ENCODE measurements at places on chromosomes 16 and 17.

DNA sequence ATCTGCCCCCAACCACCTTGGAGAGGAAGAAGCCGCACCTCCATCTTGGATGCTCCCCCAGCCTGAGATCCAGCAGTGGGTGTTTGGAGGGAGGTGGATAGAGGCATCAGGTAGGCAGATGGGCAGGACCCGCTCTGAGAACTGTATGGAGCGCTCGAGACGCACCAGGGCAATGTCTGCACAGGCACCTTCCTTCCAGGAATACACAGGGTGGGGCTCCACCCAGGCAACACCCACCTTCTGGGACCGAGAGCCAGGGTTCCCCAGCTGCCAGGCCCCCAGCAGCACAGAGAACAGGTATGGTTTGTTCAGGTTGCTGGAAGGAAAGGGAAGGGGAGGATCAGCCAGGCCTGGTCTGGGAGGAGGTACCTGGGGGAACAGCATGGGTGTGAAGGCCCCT lies 2.4 kb downstream of the PRSS22 start:
- DNase-seq, result no peak

- DNase-seq, result no peak
These were observed 6.1 kb downstream of the HIRIP3 start for GRCh38 chr16:29989111-29989858.

DNA sequence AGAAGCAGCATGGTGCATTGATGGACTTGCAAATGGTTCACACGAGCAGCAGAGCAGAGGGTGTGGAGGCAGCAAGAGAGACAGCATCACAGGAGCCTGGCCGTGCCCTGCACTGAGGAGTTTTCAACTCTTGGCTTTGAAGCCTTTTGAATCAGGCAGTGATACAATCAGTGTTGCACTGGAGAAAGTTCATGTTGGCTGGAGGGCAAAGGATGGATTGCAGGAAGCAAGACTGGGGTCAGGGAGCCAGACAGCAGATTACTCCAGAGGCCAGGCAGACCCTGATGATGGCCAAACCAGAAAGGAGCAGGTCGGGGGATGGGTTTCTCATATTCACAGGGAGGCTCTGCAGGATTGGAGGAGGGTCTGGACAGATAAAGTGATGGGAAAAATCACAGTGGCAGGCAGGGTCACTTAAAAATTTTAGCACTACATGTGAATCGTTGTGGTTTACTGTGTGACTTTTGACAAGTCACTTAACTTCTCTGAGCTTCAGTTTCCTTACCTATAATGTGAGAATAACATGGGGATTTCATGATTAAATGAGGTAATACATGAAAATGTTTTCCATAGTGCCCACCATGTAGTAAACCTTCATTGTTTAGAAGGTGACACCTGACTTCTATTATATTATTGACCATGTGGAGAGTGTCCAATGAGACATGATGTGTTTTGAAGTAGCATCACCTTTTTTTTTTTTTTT lies 125.3 kb downstream of the SALL1 start:
- DNase-seq, result no peak

DNA sequence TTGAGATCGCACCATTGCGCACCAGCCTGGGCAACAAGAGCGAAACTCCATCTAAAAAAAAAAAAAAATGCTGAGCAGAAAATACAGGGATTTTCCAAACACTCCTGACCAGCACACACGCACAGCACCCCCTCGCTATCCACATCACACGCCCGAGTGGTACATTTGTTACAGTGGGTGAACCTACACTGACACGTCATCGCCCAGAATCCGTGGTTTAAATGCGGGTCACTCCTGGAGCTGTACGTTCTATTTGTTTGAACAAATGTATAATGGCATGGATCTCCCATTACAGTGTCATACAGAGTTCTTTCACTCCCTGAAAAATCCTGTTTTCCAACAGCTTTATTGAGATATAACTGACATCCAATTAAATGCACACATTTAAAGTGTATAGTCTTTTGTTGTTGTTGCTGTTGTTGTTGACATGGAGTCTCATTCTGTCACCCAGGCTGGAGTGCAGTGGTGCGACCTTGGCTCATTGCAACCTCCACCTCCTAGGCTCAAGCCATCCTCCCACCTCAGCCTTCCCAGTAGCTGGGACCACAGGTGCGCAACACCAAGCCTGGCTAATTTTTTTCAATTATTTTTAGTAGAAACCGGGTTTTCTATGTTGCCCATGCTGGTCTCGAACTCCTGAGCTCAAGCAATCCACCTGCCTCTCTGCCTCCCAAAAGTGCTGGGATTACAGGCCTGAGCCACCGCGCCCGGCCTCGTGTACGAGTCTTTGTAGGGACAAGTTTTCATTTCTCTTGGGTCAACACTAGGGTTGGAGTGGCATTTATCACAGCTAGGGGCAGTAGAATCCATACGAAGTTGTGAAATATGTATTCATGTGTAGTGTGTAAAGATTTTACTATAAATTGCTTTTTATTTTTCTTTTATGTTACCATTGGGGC lies 4.4 kb upstream of the CARHSP1 start:
- DNase-seq, result no peak

DNA sequence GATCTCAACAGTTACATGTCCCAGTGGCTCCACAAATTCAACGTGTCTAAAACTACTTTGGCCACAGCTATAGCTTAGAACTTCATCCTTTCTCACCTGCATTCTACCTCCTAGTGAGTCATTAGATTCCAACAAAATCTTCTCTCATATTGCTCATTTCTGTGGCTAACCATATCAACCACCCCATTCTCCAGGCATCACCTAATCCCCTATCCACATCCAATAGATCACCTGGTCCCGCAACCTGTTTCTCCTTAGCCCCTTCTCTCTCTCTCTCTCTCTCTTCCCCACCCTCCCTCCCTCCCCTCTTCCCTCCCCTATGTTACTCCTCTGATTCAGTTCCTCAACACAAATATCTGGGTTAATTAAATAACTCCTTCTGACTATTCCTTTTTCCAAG lies 64.6 kb downstream of the ANKFN1 start:
- no peak for DNase-seq

DNA sequence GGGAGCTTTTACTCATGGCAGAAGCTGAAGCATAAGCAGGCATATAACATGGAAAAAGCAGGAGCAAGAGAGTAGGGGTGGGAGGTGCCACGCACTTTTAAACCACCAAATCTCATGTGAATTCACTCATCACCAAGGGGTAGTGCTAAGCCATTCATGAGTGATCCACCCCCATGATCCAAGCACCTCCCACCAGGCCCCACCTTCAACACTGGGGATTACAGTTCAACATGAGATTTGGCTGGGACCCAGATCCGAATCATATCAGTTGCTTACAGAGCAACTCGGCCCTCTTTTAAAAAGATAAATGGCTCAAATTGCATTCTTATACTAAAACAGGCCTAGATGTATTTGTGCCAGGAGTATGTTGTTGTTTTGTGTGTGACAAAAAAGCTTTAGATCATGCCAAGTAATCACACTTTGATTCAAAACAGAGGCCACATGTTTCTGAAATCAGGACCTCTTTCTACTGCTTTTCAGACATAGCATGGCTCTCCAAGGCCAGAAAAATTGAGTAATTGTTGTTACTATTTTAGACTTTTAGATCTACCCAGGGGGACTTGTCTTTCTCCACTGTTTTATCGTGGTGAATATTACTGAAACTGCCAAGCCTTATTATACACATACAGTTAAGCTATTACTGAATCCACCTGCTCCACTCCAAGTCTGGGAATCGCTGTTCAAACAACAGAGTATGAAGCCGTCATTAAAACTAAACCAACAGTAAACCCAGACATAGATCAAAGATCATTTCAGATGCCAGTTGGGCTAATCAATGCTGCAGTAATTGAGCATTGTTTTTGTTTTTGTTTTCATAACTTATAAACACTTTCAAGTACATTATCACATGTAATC lies 163.3 kb downstream of the KCNJ2 start:
- DNase-seq, result no peak

- DNase-seq, result no peak
These were observed 52.1 kb downstream of the CACNG3 start for GRCh38 chr16:24308200-24308599.

GRCh38 chr17:2056206-2057174 lies 1.6 kb downstream of the HIC1 start:
- peak; percentile 48 for DNase-seq

DNA sequence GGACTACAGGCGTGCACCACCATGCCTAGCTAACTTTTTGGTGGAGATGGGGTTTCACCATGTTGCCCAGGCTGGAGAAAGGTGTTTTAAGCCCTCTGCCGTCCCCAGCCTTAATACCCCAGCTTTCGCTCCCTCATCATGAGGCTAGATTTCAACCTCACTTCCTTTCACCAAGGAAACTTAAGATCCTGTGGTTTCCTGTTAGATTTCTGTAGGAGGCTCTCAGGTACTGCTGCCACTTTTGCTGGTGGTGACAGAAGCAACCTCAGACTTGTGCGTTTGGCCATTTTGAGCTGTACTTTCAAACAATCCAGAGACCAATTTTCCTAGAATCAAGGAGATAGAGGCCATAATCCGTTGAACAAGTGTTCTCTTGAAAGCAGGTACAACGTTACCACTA lies 36.2 kb downstream of the MPHOSPH6 start:
- DNase-seq, result no peak

- peak; percentile 10 for DNase-seq
These were observed 454 bp downstream of the CCDC40 start for GRCh38 chr17:80036715-80037477.

- no peak for DNase-seq
These were observed 23.6 kb downstream of the SPPL2C start for GRCh38 chr17:45868276-45868675.

- DNase-seq, result no peak
These were observed 684 bp downstream of the SLX4 start for GRCh38 chr16:3610698-3611145.

GRCh38 chr17:45934044-45934979 lies 40.0 kb downstream of the MAPT start:
- no peak for DNase-seq

DNA sequence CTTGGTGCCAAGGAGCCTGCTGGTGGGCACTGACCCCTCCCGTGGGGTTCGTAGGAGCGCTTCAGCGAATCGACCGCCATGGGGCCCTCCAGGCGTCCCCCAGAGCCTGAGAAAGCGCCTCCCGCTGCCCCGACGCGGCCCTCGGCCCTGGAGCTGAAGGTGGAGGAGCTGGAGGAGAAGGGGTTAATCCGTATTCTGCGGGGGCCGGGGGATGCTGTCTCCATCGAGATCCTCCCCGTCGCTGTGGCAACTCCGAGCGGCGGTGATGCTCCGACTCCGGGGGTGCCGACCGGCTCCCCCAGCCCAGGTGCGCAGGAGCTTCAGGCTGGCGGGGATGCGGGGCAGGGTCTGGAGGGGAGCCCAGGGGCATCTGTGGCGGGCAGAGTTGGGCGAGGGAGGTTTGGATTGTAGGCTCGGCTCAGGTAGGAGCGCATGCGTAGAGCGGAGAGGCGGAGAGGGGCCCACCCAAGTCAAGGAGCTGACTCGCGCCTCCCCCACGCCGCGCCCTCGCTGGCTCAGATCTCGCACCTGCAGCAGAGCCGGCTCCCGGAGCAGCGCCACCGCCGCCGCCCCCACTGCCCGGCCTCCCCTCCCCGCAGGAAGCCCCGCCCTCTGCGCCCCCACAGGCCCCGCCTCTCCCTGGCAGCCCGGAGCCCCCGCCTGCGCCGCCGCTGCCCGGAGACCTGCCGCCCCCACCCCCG lies 19.8 kb downstream of the FMNL1 start:
- DNase-seq, result no peak

- no peak for DNase-seq
These were observed 392.1 kb upstream of the SALL1 start for GRCh38 chr16:51542981-51543815.

DNA sequence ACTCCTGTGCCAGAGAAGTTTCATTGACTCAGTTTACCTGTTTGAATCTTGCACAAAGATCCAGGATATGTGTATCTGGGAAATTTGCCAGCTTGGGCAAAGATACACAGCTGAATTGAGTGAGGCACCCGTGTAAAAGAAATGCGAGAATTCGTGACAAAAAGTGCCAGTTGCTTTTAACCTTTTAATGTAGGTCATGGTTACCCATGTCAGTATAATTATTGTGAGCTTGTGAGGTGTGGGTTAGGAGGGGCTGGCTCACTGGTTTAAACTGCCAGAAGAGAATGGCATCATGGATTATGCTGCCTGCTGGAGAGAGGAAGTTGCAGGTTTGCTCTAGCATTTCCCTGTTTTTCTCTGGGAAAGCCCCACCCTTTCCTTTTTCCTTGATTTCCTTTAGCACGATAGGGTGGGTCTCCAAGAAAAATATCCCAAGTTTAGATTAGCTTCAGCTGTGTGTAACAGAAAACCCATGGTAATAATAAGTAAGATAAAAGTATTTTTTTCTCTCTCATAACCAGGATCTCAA lies 24.8 kb upstream of the NDRG4 start:
- no peak for DNase-seq

DNA sequence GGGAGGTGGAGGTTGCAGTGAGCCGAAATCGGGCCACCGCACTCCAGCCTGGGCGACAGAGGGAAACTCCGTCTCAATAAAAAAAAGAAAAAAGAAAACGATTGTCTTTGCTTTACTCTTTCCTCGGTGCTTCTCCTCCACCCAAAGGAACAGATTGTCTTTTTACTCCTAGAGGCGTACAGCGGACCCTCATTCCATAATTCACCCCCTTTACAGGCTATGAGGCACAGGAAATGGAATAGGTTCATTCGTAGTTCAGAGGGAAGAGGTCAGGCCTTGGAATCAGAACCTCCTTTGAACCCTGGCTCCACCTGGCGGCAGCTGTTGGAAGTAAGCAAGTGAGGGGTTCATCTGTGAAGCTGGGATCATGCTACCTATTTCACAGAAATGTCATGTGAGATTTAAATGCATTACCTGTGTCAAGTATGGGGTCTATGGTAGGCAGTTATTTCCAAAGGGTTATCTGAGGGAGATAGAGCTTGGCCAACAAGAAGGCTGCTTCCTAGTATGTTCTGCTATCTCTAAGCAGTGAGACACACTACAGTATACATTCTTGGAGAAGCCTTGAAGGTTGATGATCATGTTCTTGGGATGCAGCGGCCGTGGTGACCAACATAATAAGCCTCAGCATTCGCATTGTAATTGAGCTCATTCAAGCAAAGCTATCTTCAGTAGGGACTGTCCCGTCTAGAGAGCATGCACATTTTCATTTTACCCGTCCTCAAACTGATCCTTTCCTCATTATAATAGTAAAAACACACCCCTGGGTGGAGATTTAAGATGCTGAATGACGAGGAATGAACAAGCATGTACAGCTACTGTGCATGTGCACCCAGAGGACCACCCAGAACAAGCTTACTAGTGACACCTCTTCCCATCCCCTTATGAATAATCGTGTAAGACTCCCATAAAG lies 18.7 kb upstream of the ZNF689 start:
- peak; percentile 76 for DNase-seq

GRCh38 chr16:56115817-56116576 lies 75.3 kb upstream of the GNAO1 start:
- DNase-seq, result no peak

GRCh38 chr16:85465328-85466303 lies 147.5 kb upstream of the GSE1 start:
- DNase-seq, result no peak

DNA sequence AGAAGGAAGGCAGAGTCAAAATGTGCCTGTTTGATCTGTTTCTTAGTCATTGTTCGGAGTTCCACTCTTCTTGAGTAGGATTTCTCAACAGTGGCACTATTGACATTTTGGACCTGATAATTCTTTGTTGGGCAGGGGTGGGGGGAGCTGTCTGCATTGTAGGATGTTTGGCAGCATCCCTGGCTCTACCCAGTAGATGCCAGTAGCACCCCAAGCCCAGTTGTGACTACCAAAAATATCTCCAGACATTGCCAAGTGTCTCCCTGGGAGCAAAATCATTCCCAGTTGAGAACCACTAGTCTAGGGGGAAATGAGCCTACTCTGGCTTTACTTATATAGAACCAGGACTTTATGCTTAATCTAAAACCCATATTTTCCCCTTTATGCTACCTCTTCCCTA lies 1.1 kb upstream of the GFOD2 start:
- no peak for DNase-seq

- DNase-seq, result no peak
These were observed 2.3 kb downstream of the DLG4 start for GRCh38 chr17:7217113-7217987.

All from T-cell (primary cell).